HepG2 (cell line): ENCODE measurements at places on chromosomes 6 and 20.

DNA sequence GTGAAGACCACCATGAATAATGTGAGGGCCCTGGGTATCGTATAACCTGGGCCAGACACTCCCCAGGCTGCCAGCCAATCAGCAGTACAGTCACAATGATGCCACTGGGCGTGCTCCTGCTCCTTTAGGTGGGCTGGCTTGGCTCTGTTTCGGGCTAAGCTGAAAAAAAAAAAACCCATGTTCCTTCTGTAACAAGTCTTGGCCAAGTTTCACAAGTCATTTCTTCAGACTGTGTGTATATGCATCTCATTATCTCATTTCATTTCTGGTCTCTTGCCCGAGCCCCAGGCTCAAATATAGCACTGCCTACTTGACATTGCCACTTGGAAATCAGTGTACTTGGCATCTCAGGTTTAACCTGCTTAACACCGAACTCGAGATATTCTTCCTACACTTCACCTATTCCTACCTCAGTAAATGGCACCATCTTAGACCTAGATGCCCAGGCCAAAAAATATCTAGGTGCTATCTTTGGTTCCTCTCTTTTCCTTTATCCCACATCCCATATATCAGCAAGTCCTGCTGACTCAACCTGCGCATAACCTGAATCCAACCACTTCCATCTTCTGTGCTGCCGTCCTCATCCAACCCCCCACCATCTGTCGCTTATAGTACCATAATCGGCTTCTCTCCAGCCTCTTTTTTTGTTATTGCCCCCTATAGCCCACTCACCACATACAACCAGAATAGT is 1.8 kb downstream of the UQCC2 start:
- no peak for DNase-seq

DNA sequence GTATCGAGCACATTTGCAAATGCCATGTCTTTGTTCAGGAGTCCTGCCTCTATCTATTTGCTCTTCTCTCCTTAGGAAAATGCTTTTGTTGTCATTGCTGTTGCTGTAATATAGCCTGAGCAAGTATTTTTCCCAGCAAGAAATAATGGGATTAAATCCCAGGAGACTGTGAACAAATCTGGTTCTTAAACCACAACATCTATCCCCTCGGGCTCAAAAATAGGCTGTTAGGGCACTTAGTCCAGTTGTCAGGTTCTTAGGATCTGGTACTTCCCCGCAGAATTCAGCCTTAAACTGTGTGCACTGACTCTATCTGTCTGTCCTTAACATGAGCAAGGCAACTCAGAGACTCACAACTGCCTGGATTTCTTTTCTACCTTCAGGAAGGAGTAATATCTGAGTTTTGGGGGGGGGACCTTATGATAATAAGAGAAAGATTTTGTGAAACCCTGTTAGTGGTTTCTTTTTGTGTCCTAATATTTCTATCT is 437.5 kb downstream of the HTR1B start:
- DNase-seq: no peak

GRCh38 chr6:164148788-164149187 is 734.3 kb downstream of the QKI start:
- DNase-seq: no peak

GRCh38 chr20:56245761-56246160 is 2.8 kb upstream of the MC3R start:
- no peak for DNase-seq

- no peak for DNase-seq
These were observed 27.9 kb upstream of the TBC1D7 start for GRCh38 chr6:13355999-13356785.

GRCh38 chr6:18363746-18364145 is 23.4 kb upstream of the RNF144B start:
- no peak for DNase-seq

- no peak for DNase-seq
These were observed 21.5 kb upstream of the CCN5 start for GRCh38 chr20:44693627-44694026.

DNA sequence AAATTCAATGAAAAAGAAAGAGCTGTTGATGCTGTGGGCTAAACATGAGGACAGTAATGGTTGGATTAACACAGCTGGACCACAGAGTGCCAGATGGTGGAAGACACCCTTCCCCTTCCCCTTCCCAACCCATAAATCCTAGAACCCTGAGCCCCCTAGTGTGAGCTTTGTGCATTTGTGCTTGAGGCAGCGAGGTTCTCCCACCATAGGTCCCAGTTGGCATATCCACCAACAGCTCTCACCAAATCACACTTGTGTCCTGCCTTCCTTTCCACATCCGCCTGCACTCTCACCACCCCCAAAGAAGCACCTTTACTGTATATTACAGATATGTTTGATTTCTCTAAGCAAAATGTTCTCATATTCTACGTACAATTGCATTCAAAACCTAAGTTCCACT is 32.8 kb upstream of the HBS1L start:
- peak; percentile 27 for DNase-seq

GRCh38 chr20:10696650-10697049 is 22.9 kb upstream of the JAG1 start:
- DNase-seq: peak; percentile 34

GRCh38 chr6:164021589-164022250 is 607.2 kb downstream of the QKI start:
- no peak for DNase-seq

GRCh38 chr6:106490436-106490835 is 129.9 kb downstream of the CRYBG1 start:
- DNase-seq: no peak

DNA sequence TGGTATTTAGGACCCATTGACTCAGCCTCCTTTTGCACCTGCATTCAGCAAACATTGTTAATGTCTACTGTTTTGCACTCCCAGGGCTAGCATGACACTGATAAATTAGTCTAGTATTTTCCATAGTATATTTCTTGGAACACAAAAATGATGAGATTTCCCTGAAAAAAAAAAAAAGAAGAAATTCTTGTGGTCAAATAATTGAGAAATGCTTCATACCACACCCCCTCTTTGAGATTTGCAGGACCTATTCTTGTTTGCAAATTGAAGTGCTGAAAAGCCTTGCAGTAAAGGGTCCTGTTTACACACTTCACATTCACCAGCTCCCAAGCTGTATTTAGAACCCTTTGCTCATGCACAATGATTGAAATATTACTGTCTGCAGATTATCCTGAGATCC is 36.3 kb upstream of the CLIC5 start:
- no peak for DNase-seq

DNA sequence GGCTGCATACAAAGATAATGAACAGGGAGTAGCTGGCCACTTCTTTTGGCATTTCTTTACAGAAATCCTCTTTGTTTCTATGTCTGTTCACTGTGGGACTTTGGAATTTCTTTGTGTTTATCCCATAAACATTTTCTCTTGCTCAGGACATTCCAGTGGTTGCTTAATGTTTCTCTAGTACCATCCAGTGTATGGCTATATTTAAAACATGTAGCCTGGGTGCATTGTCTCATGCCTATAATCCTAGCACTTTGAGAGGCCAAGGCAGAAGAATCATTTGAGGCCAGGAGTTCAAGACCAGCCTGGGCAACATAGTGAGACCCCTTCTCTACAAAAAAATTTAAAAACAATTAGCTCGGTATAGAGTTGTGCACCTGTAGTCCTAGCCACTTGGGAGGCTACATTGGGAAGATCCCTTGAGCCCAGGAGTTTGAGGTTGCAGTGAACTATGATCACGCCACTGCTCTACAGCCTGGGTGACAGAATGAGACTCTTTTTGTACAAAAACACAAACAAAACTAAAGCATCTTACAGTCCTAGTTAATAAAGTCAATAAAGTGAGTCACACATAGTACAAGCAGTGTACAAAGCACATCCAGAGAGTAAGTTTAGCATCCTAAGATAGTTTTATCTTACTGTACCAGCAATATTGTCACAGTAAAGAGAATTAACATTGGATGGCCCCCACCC is 63.3 kb downstream of the ZFAND3 start:
- DNase-seq: peak; percentile 84

DNA sequence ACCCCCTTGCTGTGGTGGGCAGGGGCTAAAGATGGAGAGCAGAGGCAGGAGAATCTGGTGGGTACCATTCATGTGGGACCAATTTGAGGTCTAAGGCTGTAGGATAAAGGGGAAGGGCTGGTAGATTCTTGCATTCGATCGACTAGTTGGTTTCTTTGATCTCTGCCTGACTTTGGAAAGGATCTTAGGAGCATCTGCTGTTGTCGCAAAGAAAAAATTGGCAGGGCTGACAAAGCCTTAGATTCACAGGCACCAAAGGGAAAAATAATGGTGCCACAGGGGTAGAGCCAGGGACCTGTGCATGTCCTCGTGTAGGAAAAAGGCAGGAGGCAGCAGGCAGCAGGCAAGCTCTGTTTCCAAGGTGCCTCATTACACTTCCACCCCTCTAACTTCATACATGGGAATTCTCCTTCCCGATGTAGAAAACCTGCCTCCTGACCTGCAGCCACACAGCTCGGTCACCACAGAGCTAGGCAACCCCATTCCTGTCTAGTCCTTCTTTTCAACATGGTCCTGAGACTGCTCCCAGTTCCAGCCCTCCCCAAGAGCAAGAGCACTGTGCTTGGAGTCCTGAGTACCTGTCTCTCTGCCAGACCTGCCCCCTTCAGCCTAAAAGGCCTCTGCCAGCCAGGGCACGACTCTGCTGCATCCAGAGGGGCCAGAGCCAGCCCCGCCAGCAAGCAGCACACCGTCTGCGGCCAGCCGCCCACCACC is 71.9 kb downstream of the FGD2 start:
- no peak for DNase-seq

DNA sequence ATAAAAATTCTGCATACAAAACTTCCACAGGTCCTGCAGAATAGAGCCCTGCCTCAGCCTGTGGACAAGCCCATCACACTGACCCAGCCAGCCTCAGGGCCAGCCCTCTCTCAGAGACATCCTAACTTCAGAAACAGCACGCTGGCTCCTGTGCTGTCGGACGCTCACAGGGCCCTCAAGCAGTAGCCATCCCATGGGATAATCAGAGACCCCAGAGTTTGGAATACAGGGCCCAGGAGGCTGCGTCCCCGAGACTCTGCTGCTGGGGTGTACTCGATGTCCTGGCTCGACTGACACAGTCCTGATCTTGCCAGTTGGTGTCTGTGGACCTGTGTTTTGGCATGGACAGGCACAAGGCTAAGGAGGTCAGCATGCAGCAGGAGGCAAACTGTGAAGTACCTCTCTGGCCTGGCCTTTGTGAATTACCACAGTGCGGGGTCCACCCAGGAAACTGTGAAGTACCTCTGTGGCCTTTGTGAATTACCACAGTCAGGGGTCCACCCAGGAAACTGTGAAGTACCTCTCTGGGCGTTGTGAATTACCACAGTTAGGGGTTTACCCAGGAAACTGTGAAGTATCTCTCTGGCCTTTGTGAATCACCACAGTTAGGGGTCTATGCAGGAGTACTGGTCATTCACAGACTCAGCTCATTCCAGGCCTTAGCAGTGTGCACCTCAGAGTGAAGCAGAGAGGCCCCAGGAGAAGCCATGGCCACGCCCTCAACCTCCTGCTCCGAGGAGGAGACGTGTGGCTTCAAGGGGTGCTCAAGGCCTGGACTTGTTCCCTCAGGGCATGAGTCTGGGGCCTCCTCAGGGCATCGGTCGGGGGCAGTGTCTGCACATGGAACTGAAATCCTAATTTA is 212.4 kb downstream of the SYNDIG1 start:
- DNase-seq: no peak

- peak; percentile 90 for DNase-seq
These were observed 32.5 kb downstream of the MGME1 start for GRCh38 chr20:18001131-18001921.

DNA sequence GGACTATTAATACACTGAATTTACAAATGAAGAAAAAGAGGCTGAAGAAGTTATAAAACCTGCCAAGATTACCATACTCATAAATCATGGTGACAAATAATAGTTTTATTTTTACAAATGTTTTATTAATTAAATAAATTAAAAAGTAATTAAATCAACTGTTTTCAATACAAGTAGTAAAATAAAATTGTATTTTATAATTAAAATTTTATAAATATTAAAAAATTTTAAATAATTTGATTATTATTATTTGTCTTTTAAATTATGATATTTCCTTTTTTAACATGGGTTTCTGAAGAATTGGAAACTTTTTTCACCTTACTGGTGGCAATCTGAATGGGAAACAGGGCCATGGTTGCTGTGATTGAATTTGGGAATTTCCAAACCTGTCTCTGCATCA is 177.3 kb upstream of the TSHZ2 start:
- DNase-seq: no peak

DNA sequence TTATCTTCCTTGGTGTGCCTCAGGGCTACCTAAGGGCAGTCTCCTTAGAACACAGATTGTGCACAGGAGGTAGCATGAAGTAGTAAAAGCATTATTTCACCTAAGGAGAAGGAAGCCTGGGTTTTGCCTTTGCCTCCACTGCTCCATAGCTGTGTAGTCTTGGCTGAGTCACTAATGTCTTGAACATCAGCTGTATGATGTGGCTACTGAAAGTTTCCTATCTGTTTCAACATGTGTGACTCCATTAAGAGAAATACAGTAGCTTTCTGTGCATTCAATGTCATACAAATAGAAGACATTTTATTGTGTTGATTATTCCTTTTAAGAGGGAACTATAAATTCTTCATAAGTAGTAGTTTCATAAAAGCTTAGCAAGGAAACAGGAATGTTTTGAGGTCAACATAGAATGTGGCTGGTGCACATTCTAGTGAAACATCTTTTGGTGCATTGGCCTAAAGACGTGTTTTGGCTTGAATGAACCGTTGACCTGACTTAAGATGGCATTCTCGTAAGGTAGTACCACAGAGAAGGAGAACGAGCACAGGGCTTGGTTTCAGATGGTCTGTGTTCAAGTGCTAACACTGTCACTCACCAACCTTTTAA is 70.6 kb downstream of the CTNNBL1 start:
- DNase-seq: no peak

GRCh38 chr20:21101453-21101931 is 4.7 kb downstream of the LINC00237 start:
- DNase-seq: no peak
